ENCODE measurements at places on chromosomes 2 and 18. TPM values are rescaled to one million over a fixed set of nuclear protein-coding genes. Genes with fewer than 3 reads are reported as not detected.
A peak's percentile ranks its signal among the peaks of the same experiment; 100 is the strongest.

GAD1 gene
- 1.0 TPM for total RNA-seq

ST6GAL2 gene
- total RNA-seq, result not detected

SERPINB11 gene
- not detected for total RNA-seq

DNA sequence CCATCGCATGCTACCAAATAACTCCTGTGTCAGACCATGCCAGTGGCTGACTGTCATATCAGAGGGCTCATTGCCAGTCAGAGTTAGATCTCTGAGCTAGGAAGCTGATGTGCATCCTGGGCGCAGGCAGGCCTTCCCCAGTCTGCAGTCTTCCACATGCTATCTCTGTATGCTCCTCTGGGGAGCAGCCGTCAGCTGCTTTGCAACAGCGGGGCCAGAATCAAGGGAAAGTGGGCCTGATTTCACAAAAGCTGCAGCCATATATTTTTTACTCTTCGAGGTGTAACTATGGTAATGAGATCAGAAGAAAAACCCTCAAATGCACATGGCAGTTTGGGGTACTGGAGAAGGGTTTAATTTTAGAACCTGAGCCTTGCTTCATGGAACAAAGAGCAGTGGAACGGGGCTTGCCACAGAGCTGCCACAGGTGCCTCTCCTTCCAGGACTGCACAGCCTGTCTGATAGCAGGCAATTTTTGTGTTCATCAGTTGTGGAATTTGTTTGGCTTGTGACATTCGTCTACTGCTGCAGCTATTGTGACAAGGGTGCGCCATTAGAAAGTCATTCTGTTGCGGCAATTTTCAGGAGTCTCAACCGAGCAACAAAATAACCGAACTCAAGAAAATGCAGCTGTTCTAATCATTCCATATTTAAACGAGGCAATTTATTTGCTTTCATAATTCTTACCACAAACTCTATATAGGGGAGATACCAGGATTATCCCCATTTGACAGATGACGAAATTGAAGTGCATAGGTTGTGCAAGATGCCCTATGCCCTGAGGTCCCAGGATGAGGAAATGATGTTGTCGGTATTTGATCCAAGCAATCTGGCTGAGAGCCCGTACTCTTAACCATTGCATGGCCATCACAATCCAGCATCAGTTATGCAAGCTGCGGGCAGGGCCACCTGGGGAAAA lies 109.6 kb upstream of the CYRIA start:
- no peak for DNase-seq

DNA sequence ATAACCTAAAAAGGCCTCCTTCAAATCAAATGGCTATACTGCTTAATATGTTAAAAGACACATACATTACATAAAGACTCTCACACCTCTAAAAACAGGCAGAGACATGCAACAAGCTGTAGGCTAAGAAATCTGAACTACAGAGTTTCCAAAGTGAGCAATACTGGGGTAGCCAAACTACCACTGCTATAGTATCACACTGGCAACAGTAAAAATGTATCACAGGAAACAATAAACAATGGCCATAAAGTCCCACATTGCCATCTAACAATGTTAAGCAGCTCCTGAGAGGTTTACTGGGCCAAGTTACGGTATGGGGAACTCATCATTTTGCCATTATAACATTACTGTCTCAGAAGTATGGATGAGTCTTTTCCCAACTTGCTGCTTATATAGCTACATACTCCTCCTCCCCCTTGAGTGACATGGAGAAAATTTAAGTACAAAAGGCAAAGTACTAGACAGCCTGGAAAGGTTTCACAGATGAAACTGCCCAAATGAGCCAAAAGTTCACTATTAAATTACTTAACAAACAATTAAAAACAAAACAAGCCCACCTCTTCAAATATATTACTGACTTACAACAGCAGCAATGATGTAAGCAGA lies 50.3 kb downstream of the SS18 start:
- DNase-seq, result no peak

DNA sequence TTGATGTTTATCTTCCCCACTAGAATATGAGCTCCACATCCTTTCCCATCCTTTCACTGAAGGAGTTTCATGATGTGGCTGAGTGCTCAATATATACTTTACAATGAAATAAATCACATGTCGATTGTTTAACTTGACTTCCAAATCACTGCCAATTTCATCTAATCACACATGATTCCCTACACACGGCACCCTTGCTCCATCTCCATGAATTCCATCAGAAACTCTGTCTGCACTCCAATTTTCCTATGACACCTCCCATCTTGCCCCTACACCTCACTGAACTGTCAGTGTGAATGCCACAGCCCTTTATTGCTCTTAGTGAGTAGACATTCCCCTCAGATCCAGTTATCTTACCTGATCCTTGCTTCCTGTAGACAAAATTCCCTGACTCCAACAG lies 366.0 kb downstream of the CMPK2 start:
- no peak for DNase-seq

GRCh38 chr2:191343796-191344338 lies 98.7 kb downstream of the MYO1B start:
- DNase-seq, result no peak

- DNase-seq, result no peak
Observed at GRCh38 chr2:207281436-207281835, 115.7 kb upstream of the KLF7 start.

DNA sequence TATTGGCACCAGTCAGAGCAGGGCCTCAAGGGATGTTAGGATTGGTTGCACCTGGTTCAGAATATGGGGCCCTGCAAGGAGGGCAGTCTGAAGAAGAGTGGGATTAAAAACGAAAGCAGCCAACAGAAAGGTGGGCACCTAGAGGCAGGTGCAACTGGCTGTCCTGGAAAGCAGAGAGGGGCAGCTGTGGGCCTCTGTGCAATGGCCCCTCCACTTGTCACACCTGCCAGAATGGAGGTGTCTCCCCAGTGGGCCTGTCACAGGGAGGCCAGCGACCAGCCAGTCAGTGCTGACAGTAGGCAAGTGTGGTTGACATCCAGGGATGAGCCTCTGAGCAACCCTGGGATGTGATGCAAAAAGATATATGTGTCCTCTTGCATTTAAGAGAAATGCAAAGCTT lies 37.7 kb downstream of the INPP4A start:
- no peak for DNase-seq

DNA sequence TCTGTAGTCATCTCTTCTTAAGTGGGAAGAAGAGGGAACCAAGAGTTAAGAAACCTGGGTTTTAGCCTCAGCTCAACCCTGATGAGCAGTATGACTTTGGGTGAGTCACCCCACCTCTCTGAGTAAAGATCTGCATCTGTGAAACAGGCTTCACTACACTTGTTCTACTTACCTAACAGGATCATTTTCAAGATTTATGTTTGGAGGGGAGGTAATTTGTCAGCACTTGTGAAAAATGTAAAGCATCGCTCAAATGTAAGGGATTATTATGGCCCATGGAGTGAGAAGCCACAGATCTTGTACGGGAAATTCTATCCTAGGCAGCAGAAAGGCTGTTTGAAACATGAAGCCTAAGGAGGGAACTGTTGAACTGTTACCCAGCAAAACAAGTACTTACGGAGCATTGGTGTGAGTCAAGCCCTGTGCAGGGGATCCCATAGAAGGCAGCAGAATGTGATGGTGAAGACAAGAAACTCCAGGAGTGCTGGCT lies 160.6 kb downstream of the PRKCE start:
- no peak for DNase-seq

GRCh38 chr2:202822411-202822810 lies 49.2 kb downstream of the ICA1L start:
- no peak for DNase-seq

GRCh38 chr2:73487112-73487657 lies 101.5 kb downstream of the ALMS1 start:
- DNase-seq, result no peak

DNA sequence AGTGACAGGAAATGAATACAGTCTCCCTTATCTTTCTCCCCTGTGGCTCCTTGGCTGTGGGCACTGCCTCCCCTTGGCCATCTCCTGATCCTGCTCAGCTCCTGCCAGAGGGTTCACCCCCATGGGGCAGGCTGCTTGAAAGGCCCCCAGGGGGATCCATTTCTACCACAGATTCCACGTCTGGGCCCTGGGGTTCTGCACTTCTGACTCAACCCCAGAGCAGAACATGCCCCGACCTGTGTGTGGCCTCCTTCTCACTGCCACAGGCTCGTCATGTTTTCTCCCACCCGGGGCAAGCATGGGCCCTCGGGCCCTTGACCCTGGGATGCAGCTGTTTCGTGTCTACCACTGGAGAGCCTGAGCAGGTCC lies 122.2 kb downstream of the ACKR3 start:
- no peak for DNase-seq

DNA sequence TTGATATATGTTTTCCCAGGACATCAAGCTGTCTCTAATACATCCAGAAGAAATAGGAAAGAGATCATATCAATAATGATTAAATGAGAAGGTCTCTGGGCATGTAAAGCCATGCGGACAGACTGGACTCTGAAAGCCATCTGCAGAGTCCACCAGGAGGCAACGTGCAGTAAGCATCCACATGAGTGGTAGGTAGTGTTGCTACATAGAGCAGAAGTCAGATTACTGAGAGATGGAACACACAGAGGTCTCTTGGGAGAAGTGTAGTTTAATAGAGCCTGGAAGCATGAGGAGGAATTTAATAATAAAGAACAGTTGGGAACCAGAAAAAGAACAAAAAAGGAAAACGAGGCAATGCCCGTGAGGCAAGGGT lies 758.1 kb upstream of the DDX18 start:
- DNase-seq, result no peak

- DNase-seq, result no peak
Observed at GRCh38 chr18:10318691-10318970, 135.8 kb upstream of the APCDD1 start.

DNA sequence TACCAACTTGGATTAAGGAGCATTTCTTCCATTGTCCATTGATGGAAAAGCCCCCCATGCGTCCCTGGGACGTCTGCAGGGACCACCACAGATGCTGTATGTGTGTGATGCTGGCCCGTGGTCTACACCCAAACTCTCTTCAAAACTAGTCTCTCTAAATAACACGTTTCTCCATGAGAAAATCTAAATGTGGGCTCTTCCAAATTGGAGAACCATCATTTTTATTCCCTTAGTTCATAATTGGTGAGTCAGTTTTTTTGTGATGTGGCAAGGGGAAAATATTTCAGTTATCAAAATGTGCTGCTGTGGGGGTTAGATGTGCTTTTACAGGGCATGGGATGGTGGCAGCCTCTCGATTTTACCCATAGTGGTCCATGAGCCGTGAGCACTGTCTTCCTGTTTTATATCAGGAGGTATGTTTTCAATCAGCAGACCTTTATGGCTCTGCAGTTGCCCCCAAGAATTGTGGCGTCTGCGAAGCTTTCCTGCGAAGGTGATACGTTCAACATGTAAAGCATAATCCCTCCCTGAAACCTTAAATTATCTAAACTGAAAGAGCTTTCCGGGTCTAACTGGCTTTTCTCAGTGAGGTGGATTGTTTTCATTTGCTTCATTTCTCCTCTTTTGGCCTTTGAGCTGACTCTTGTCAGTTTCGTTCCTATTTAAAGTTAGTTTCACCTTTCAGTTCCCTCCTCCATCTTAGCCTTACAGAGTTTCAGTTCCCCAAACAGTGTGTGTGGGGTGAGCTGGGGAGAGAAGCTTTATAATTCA lies 78.4 kb downstream of the SETBP1 start:
- peak; percentile 58 for DNase-seq

NYAP2 gene
- 0.06 TPM for total RNA-seq

TP53I3 gene
- total RNA-seq, result 2.3 TPM

- peak; percentile 1 for DNase-seq
Observed at GRCh38 chr2:39996653-39997080, 217.6 kb upstream of the THUMPD2 start.

ZAP70 gene
- total RNA-seq, result 198 TPM
